ENCODE measurements at places on chromosomes 6 and 20.

- peak; percentile 70 for DNase-seq
These were observed 211.9 kb downstream of the FOXC1 start for GRCh38 chr6:1821513-1822183.

GRCh38 chr6:31096215-31096614 is 16.2 kb downstream of the C6orf15 start:
- no peak for DNase-seq

DNA sequence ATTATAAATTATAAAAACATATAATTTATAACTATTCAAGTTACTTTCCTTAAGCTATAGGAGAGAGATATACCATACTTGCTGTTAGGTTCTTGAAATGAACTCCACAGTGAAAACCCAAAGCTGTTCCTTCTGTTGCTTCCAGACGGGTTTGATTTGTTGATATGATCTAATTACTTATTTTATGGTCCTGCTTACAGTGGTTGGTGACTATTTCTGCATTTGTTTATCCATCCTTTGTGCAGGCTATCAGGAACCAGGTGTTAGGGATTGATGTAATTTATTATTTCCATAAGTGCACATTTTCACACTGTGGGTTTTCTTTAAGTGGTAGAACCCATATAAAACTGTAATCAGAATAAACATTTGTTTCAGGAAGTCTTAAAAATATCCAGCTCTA is 167.1 kb downstream of the KIF6 start:
- no peak for DNase-seq

DNA sequence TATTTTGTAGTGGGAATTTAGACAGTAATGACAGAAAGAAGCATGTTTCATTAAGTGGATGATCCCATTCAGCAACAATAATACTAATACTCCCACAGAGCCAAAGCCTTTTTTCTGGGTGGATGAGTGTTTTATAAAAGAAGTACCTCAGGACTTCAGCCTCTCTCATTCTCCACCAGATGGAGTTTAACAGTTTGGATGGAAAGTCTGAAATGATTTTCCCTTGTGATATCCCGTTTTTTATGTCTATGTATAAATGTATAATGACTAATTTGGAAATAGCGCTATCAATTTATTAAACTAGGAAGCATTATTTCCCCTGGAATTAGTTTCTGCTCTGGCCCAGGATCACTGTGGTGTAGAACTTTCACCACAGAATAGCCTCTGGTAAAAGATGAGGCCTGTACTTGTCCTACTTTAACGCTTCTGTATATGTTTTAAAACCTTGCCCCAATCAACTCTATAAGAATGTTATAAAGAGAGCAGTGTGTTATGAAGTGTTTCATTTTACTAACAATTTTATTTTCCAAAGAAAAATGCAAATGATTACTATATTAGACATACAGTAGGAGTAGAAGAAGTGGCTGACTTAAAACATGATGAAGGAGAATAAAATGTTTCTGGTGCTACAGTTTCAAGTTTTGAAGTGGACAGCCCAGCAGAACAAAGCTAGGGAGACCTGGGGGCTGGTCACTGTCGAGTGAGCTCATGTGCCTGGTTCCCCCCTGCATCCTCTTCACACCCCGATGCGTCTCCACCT is 135.6 kb downstream of the HIVEP1 start:
- no peak for DNase-seq

GRCh38 chr6:40936818-40937251 is 102.2 kb downstream of the UNC5CL start:
- peak; percentile 27 for DNase-seq

- DNase-seq, result no peak
These were observed 82.9 kb upstream of the MPC1 start for GRCh38 chr6:166465671-166466087.

DNA sequence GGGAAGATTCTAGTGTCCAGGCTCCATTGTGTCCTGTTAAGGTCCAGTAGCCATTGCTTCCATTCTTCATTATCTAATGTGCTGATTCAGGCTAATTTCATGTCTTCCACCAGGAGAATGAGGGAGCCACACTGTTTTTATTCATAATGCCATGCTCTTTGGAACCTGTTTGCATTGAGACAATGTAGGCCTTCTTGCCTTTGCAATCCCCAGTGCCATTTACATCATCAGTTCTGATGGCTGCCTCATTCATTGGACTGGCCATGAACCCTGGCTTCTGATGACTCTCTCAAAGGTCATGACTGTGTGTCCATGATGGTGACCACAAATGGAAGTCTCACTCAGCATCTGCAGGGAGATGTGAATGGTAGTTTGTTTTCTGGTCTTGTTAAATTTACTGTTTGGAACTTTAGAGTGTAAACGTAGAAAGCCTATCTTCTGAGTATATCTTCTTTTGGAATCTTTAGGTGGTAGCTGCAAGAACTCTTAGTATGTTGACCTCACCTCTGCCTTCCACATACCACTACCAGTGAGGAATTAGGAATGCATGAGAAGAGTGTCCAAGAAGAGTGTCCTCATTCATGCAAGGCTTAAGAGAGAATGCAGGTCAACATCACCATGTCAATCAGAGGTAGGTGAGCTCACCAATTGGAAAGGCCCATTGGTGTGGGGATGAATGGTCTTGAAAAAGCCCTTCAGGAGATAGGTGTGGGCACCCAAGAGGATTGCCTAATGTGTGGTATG is 42.9 kb upstream of the ZFP64 start:
- no peak for DNase-seq

DNA sequence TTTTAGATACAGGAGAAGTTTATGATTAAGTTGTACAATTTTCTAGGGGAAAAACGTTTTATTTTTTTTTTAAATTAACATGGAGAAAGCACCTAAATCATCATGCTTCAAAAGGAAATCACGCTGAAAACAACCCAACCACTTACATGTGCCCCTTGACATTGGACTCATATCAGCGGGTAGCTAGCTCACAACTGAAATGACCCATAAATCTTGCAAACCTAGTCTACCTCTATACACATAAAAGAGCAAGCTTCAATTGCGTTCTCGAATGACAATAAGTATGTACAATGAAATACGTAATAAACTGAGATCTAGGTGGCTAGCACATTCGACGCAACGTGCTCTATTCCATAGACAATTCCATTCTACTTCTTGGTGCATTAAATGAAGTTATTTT is 722.9 kb upstream of the AGPAT4 start:
- DNase-seq, result no peak

GRCh38 chr6:169216830-169217229 is 36.8 kb downstream of the THBS2 start:
- DNase-seq, result peak; percentile 62

DNA sequence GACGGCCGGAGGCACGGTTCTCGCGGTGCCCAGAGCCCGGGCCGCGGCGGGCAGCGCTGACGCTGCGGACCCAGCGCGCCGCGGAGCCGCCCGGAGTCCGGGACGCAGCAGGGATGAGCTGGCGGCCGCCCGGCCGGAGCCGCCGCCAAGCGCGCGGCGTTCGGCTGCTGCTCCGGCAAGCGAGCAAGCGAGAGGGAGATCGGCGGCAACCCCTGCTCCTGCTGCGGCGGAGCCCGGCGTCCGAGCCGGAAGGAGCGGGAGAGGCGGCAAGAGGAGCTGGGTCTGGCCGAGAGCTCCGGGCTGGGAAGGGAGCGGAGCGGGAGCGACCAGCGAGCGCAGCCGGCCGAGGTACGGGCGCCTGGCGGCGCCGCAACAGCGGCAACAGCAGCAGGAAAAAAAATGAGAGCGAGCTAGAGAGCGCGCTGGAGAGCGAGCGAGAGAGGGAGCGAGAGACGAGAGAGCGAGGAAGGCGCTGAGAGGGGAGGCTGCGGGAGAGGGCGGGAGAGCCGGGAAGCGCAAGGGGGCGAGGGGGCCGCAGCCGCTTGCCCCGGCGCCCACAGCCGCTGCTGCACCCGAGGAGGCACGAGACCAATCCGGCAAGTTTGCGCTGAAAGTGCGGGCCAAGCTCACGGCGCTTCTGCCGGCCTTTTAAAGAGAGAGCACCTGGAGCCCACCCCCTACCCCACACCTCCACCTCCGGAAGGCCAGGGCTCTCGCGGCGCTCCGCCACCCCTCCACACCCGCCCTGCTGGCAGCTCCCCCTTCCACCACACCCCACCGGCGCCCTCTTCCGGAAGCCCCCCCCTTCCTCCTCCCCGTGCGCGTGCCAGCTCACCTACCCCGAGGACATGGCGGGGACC is 496 bp downstream of the GRM4 start:
- DNase-seq, result no peak

DNA sequence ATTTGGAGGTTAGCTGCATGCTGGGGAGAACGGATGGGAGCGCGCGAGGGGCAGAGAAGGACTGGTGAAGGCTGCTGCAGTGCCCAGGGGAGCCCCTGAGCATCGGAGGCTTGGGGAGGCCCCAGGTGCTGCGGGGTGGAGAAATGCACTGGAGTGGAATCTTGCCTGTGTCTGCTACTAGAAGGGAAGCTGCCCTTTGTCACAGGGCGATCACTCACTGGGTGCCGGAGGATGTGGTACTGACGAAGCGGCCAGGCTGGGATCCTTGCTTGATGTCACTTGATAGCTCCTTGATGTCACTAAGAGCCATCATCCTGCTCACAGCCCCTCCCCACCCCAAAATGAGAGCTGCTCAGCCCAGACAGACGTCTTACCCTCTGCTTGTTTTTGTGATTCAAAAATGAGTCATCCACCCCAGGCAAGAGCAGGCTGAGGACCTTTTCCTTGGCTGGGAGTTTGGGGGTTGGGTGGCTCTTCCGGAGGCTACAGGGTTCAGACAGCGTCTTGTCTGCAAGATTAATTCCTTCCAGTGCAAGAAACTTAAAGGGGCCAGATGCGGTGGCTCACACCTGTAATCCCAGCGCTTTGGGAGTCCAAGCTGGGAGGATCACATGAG is 62.6 kb upstream of the PMEPA1 start:
- DNase-seq, result peak; percentile 23

- no peak for DNase-seq
These were observed 8.5 kb upstream of the GSTA5 start for GRCh38 chr6:52849137-52849536.

DNA sequence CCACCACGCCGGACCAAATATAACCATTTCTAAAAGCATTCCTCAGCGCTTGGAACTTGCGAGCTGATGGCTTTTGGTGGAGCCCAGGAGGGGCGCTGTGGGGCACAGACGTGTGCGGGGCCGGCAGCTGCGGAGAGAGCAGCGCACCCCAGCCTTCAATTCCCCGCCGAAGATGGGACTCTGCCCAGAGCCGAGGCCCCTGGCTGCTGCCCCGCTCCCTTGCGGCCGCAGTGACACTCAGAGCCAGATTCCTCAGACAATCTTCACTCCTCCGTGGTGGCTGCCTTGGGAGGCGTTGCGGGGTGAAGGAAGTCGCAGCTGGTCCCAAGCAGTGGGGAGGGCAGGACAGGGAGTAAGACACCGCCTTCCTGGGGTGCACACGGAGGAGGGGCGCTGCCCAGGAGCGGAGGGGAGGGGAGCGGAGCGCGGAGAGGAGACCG is 87.7 kb downstream of the TMEM242 start:
- no peak for DNase-seq

- no peak for DNase-seq
These were observed 38.0 kb downstream of the CST8 start for GRCh38 chr20:23528867-23529431.

GRCh38 chr20:33549229-33549999 is 59.5 kb downstream of the CBFA2T2 start:
- no peak for DNase-seq

GRCh38 chr20:63074631-63075030 is 67.9 kb upstream of the BHLHE23 start:
- no peak for DNase-seq

GRCh38 chr6:106220485-106220884 is 105.1 kb downstream of the ATG5 start:
- DNase-seq, result no peak

- DNase-seq, result no peak
These were observed 496 bp upstream of the BEND3 start for GRCh38 chr6:107115695-107116327.

GRCh38 chr20:11906626-11907480 is 10.8 kb upstream of the BTBD3 start:
- DNase-seq, result no peak

GRCh38 chr20:60840971-60841370 is 411.1 kb upstream of the CDH4 start:
- no peak for DNase-seq

DNA sequence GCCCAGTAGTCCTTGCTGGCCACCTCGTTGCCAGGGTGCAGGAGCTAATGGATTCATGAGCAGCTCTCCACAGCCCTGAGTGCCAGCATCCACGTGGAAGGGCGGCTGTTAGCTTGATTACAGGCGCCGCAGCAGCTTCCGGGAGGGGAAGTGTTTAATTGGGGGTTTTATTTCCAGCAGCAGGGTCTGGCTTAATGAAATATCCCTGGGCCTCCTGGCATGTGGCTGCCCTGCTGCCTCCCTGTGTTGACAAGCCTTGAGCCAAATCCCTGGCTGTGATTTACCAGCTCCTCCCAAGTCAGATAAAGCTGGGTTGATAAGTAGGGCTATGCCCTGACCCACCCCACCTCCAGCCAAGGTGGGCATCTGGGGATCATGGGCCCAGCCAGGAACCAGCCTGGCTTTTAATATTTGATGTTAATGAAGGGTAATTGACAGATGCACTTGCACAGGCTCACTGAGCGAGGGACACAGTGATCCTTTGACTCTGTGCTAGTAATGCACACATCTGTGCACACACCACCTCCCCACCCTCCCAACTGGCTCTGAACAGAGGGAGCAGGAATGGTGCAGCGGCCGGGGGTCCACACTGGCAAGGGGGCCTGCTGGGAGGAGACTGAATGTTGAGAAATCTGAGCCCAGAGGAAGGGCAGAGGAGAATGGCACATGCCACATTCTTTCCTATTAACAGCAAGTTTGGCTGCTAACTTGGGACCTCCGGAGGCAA is 13.6 kb downstream of the GLP1R start:
- no peak for DNase-seq

GRCh38 chr20:4091490-4092479 is 76.4 kb upstream of the RNF24 start:
- no peak for DNase-seq

DNA sequence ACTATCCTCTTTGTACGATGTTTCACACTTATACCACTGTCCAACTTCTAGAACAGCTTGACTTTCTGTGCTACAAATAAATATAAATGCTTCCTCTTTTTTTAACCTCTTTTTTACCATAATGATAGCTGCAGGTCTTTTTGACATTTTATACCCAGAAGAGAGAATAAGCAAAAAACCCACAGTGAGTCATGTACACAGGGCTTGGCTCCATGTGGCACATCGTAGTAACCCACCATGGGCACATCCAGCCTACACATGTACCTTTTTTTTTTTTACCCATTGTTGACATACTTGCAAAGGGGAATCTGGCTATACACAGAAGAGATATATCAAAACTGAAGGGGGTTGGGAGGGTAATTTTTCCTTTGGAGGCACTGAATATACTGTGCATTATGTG is 59.5 kb upstream of the RSPO3 start:
- DNase-seq, result no peak

- no peak for DNase-seq
These were observed 824 bp upstream of the CSTL1 start for GRCh38 chr20:23438661-23439060.

Data from AG09319 (cell line).